ENCODE measurements at places on chromosomes 5 and 9. TPM values are rescaled to one million over a fixed set of nuclear protein-coding genes. Genes with fewer than 3 reads are reported as not detected.

Gene PAEP
- not detected for total RNA-seq

GRCh38 chr9:28668158-28668557 lies 1094.9 kb upstream of the C9orf72 start:
- no peaks in the 10 kb centered on the region for H3K27me3 ChIP-seq
- no peak for DNase-seq
- H3K36me3 ChIP-seq = no peaks in the 10 kb centered on the region
- no peak overlapping the region for H3K27ac ChIP-seq

- no peaks in the 10 kb centered on the region for H3K4me1 ChIP-seq
- H3K27ac ChIP-seq = no peak overlapping the region
- DNase-seq = no peak
- no peak overlapping the region for H3K4me3 ChIP-seq
Measured at GRCh38 chr5:146606893-146607292, 90.9 kb upstream of the GPR151 start.

GRCh38 chr5:112906637-112907036 lies 15.4 kb downstream of the REEP5 start:
- no peaks in the 10 kb centered on the region for H3K27me3 ChIP-seq
- H3K4me3 ChIP-seq = no peak overlapping the region
- H3K27ac ChIP-seq = no peak overlapping the region
- peaks cover 15% of the 10 kb centered on the region for H3K36me3 ChIP-seq
